Chondrocyte (in vitro differentiated cells): ENCODE measurements at places on chromosomes 5 and 9. TPM values are rescaled to one million over a fixed set of nuclear protein-coding genes. Genes with fewer than 3 reads are reported as not detected.

Gene BRD9
- total RNA-seq = 26.5 to 30.4 TPM (median 30.1 TPM) in 3 replicates

Gene GNA14
- 0.13 to 0.22 TPM in 2 of 3 replicates, not detected in the other for total RNA-seq

Gene FREM1
- total RNA-seq = 1.7 to 3.6 TPM (median 2.2 TPM) in 3 replicates

Gene ARID3C
- total RNA-seq = 0.20 TPM in 1 of 3 replicates, not detected in the others

Gene ARHGEF39
- 0.79 to 2.3 TPM (median 0.85 TPM) in 3 replicates for total RNA-seq

Gene BARX1
- 0.77 to 6.7 TPM (median 2.1 TPM) in 3 replicates for total RNA-seq

Gene DIRAS2
- 10.5 to 20.2 TPM (median 10.9 TPM) in 3 replicates for total RNA-seq

Gene DNAJC25
- 6.5 to 9.1 TPM (median 6.9 TPM) in 3 replicates for total RNA-seq

Gene C5orf52
- total RNA-seq = not detected in 3 replicates

Gene PRRX2
- 4.9 to 5.7 TPM (median 5.0 TPM) in 3 replicates for total RNA-seq

Gene CDH18
- total RNA-seq = not detected in 3 replicates

Gene PCDHGA11
- total RNA-seq = 1.3 to 2.4 TPM (median 1.4 TPM) in 3 replicates

Gene DNM1
- total RNA-seq = 87.0 to 127 TPM (median 91.9 TPM) in 3 replicates

Gene MLANA
- not detected in 3 replicates for total RNA-seq

Gene ISOC1
- 6.4 to 7.4 TPM (median 7.1 TPM) in 3 replicates for total RNA-seq

Gene EGR1
- 47.6 to 103 TPM (median 82.5 TPM) in 3 replicates for total RNA-seq

Gene GFRA3
- total RNA-seq = 0.12 to 0.23 TPM in 2 of 3 replicates, not detected in the other

Gene EQTN
- total RNA-seq = not detected in 3 replicates

Gene MARCHF11
- total RNA-seq = not detected in 3 replicates

Gene CD274
- 0.12 to 0.67 TPM in 2 of 3 replicates, not detected in the other for total RNA-seq

Gene ADAMTSL2
- 0.15 to 0.31 TPM (median 0.23 TPM) in 3 replicates for total RNA-seq

Gene CACNA1B
- 0.31 to 3.8 TPM (median 3.7 TPM) in 3 replicates for total RNA-seq

Gene SCGB3A2
- not detected in 3 replicates for total RNA-seq

Gene CARTPT
- total RNA-seq = not detected in 3 replicates

Gene PHF2
- total RNA-seq = 28.5 to 30.1 TPM (median 29.4 TPM) in 3 replicates

Gene RPS14
- 1,092 to 1,234 TPM (median 1,121 TPM) in 3 replicates for total RNA-seq

Gene PCDHGA9
- total RNA-seq = 0.97 to 3.6 TPM (median 1.4 TPM) in 3 replicates

Gene FOXD4L6
- total RNA-seq = not detected in 3 replicates

Gene ZNF354C
- 3.5 to 4.5 TPM (median 3.8 TPM) in 3 replicates for total RNA-seq

Gene CDO1
- total RNA-seq = 2.8 to 7.1 TPM (median 3.3 TPM) in 3 replicates

Gene SLC35A4
- 74.3 to 99.4 TPM (median 79.2 TPM) in 3 replicates for total RNA-seq

Gene MSH3
- total RNA-seq = 11.6 to 16.1 TPM (median 11.9 TPM) in 3 replicates

Gene ADAMTSL1
- total RNA-seq = 0.41 to 2.0 TPM (median 1.0 TPM) in 3 replicates

Gene KCNV2
- total RNA-seq = not detected in 3 replicates

Gene EIF4E1B
- total RNA-seq = not detected in 3 replicates

Gene PLAC8L1
- total RNA-seq = 0.59 to 0.97 TPM (median 0.94 TPM) in 3 replicates

Gene APBA1
- 6.9 to 12.5 TPM (median 12.3 TPM) in 3 replicates for total RNA-seq

Gene SHC3
- total RNA-seq = 0.10 to 0.64 TPM (median 0.30 TPM) in 3 replicates

Gene LCN9
- 1.8 to 2.0 TPM in 2 of 3 replicates, not detected in the other for total RNA-seq

Gene LCP2
- total RNA-seq = not detected in 3 replicates

Gene PCDHA7
- total RNA-seq = 1.4 to 1.9 TPM (median 1.5 TPM) in 3 replicates
